Mesenteric fat pad (tissue), 1 donor: ENCODE measurements at places on chromosomes 5 and 9. TPM values are rescaled to one million over a fixed set of nuclear protein-coding genes. Genes with fewer than 3 reads are reported as not detected.

NIPAL4 gene
- not detected for total RNA-seq

- DNase-seq, result no peak
These were observed 6.2 kb upstream of the ST6GALNAC4 start for GRCh38 chr9:127923046-127923445.

MEF2C gene
- total RNA-seq, result 62.2 TPM

GRCh38 chr9:128008171-128008570 is 27.4 kb upstream of the EEIG1 start:
- no peak for DNase-seq
